Sciatic nerve (tissue), 2 donors: ENCODE measurements at places on chromosomes 6 and 20.

- no peak for DNase-seq
These were observed 27.3 kb upstream of the SHLD1 start for GRCh38 chr20:5722927-5723326.

GRCh38 chr20:17624070-17624469, 54.2 kb downstream of the DSTN start:
- DNase-seq: no peak

DNA sequence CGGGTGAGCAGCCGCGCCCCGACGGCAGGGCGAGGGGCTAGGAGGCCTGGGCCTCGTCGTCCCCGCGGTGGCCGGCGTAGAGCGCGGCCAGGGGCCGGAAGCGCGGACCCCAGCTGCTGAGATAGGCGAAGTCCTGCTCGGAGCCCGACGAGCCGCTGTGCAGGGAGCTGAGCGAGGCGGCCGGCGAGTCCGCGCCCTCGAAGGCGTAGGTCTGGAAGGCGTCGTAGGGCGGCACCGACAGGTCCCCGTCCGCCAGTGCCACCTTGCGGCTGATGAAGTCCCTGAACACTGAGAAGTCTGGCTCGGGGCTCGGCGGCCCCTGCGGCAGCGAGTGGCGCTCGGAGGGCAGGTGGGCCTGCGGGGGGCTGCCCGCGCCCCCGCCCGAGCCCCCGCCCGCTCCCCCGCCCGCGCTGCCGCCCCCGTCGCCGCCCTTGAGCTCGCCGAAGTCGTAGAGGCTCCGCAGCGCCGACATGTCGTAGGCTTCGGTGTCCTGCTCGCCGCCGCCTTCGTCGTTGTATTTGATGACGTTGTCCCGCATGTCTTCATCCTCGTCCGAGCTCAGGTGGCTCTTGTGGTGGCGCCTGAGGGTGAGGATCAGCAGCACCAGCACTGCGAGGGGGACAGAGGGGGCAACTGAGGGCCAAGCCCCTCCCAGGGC, 56.5 kb downstream of the CD40 start:
- peak; percentile 79 for DNase-seq

DNA sequence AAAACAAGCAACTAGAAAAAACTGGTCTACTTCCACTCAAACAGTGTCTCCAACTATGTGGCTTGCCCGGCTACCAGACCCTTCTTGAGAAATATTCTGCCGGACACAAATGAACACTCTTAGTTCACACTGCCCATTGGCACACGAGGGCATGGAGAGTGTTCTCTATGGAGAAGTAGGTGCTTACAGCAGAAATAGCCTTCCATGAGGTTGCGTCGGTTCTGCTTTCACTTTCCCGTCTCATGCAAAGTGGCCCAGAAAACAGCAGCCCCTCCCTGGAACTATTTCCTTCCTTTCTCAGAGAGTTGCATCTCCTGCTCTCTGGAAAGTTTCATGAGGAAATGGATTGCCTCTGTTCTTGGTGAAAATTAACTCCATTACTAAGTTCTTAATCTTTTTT, 9.5 kb upstream of the HLA-DOA start:
- DNase-seq: peak; percentile 76

- no peak for DNase-seq
These were observed 54.9 kb downstream of the SESN1 start for GRCh38 chr6:109039795-109040194.

DNA sequence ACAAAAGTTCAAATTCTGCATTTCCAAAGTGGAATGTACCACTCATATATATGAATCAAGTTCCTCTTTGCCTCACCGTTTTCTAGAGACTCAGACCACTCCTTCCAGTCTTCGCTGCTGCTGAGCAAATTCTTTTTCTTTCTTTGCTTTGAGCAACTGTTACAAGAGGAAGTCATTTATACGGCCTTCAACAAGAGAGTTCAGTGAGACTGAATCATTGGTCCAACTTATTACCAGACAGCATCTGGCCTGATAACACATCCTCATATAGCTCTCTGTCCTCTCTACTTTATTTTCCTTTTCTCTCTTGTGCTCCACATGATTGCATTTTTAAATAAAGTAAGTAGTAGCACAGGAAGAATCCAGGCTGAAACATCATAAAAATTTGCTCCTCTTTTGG, 652.7 kb downstream of the PHF3 start:
- no peak for DNase-seq

DNA sequence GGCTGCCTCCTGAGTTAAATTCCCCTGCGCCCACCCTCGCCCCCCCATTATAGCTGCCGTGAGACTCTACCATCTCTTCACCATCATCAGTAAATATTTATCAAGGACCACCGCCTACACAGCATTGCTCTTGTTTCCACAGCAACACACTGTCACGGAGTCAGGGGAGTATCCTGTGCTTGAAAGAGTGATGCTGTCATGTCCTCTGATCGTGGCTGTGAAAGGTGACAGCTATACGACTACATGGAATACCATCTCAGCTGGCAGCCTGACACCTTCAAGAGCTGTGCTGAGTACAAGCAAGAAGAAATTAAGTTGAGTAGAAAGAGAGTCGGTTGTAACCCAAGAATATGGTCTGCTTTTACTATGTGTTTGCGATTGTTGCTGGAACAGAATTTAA, 3.4 kb downstream of the PTPRT start:
- DNase-seq: no peak

- DNase-seq: no peak
These were observed 37.4 kb upstream of the GABRR1 start for GRCh38 chr6:89254569-89254968.

GRCh38 chr6:139964737-139965136, 590.3 kb upstream of the CITED2 start:
- DNase-seq: no peak

DNA sequence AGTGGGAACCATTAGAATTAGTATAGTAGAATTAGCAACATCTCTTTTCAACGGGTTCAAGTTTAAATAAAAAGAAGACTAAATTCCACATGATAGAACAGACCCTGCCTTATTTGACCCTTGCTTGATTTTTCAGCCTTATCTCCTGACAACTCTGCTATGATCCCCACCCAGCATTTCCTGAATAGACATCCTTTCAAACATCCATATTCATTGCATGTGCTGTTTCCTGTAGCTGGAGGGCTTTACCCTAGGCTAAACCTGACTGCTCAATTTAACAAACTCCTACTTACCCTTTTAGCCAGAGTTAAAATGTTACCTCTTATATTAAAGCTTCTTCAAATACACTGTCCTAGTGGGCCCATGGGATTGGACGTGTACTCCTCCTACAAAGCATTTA, 594.8 kb upstream of the ARID1B start:
- no peak for DNase-seq

DNA sequence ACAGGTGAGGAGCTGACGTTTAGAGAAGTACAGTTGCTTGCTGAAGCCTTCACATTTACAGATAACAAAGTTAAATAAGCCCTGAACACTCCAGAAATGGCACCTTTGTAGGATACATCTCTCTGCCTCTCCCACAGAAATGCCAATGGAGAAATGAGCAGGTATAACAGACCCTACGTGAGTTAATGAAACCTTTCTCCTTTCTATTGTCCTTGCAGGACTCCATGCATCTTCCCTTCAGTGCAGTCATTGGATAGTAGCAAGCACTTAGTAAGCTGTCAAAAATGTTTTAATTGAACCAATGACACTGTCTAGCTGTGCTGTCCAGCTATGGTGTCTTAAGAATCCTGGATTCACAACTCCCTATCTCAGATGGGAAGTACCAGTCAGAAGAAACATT, 8.1 kb upstream of the RRBP1 start:
- no peak for DNase-seq

DNA sequence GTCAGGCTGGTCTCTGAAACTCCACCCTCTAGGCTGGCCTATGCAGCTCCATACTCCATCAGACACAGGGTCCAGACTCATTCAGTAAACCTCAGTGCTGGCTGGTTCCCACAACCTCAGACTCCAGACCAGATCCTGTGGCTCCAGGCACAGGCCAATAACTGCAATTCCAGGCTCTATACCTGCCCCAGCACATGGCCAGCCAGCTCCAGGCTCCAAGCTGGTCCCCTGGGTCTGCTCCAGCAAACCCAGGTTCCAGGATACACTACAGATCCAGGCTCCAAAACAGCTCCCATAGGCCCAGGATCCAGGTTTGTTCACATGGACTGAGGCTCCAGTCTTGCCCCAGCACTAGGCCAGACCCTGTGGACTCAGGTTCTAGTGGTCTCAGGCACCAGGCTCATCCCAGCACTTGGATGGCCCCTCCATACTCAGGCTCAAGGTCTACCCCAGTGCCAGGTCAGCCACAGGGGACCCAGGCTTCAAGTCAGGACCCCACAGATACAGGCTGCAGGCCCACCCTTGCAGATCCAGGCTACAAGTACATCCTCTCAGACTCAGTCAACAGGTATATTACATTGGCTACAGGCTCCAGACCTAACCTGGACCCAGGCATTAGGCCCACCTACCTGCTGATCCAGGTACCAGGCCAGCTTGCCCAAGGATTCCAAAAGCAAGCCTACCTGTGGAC, 117.6 kb upstream of the TMEM170B start:
- no peak for DNase-seq

- DNase-seq: peak; percentile 74
These were observed 17.9 kb upstream of the PRDM13 start for GRCh38 chr6:99588618-99589289.

- peak; percentile 66 for DNase-seq
These were observed 6.1 kb downstream of the UBD start for GRCh38 chr6:29553268-29554057.

GRCh38 chr20:58268421-58268821, 40.0 kb upstream of the ANKRD60 start:
- no peak for DNase-seq

DNA sequence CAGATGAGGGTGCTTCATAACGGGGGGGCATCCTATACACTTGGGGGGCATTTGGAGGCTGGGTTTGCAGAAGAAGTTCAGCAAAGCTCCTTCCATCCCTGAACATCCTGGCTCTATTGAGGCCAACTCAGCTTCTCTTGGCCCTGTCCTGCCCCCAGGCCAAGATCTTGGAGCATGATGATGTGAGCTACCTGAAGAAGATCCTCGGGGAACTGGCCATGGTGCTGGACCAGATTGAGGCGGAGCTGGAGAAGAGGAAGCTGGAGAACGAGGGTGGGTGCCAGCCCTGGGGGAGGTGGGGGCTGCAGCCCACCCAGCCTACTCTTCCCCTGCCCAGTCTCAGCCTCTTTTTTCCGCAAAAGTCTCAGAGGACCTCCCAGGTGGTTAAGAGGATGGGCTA, 17.2 kb downstream of the GDAP1L1 start:
- DNase-seq: no peak

GRCh38 chr20:50009521-50010454, 27.0 kb downstream of the SNAI1 start:
- DNase-seq: no peak

- no peak for DNase-seq
These were observed 113.7 kb downstream of the FOXA2 start for GRCh38 chr20:22470620-22471026.

DNA sequence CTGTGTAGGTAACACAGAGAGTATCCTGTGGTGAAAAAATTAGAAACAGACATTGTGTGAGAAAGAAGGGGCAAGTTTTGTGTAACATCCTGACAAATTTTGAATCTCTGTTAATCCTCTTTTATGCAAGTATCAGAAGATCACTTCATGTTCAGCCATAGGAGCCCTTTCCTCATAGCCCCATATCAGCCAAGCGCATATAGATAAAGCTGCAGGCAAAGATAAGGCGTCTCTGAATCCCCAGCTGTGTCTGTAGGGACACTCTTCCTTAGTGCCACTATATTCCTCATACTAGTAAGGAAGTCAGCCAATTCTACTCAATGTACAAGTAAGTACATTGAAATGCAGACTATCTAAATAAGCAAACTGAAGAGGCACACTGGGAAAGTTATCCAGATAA, 22.3 kb downstream of the HTR1E start:
- DNase-seq: no peak

DNA sequence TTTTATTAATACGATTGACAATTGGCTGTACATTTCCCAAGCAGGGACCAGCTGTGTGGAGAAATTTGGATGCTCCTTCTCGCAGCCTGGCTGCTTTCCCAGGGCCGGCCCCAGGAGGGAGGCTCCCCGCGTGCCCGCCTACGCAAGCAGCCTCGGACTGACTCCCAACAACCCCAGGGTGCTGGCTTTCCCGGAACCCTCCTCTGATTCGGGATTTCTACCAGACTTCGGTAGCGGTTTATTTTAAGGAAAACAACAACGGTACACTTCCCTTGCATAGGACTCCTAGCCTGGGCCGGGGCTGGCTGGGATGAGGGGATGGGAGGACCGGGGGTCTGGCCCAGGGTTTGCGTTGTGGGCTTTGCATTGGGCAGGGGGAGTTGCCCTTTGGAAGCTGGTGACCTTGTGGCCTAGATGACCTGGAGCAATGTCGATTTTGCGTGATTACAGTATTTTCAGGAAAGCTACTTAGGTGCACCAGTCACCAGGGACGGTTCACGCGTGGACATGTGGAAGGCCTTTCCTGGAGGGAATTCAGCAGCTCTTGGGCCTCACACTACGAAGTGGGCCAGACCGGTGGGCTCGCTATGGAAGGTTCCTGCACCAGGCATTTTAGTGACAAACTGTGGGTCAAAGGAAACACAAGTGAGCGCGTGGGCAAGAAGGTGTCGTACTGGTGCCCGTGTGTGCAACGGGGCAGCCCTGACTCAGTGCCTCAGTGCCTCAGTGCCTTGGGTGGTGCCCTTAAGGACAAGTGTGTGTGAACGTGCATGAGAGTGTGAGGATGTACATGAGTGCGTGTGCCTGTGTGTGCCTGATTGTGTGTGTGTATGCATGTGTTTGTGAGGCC, 20.7 kb upstream of the PHACTR3 start:
- peak; percentile 75 for DNase-seq

- no peak for DNase-seq
These were observed at the start of gene ANGPT4 for GRCh38 chr20:916125-916799. Gene ANGPT4, minus strand, starts transcription at chr20:916334. Its CDS starts 120 bp downstream, at chr20:916214.

- no peak for DNase-seq
These were observed 20.8 kb downstream of the EFCAB8 start for GRCh38 chr20:32879538-32879937.

- DNase-seq: no peak
These were observed 25.0 kb downstream of the GDAP1L1 start for GRCh38 chr20:44271915-44272663.

DNA sequence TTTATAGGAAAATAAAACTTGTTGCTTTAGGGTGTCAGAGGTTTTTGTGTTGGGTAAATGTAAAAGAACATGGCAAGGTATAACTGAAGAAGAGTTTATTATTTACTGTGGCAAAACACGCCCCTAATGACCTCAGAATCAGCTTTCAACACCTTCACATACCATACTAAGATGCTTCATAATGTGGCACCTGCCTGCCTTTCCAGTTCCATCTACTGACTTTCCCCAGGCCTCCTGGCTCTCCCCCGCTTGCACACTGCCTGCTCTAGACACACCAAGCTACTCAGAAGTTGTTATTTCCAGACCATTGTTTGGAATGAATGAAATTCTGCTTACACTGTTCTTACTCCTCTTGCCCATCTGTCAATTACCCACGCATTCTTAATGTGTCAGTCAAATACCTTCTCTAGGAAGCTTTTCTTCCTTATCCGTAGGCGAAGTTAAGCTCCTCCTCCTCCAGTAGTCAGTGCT, 1.8 kb downstream of the TIAM2 start:
- DNase-seq: no peak

GRCh38 chr20:30610751-30611150, 646.7 kb upstream of the DEFB115 start:
- no peak for DNase-seq

- DNase-seq: no peak
These were observed 710.1 kb upstream of the NRSN1 start for GRCh38 chr6:23415819-23416427.
